CD4-positive, alpha-beta T cell (primary cell): ENCODE measurements at places on chromosomes 1 and 21.

DNA sequence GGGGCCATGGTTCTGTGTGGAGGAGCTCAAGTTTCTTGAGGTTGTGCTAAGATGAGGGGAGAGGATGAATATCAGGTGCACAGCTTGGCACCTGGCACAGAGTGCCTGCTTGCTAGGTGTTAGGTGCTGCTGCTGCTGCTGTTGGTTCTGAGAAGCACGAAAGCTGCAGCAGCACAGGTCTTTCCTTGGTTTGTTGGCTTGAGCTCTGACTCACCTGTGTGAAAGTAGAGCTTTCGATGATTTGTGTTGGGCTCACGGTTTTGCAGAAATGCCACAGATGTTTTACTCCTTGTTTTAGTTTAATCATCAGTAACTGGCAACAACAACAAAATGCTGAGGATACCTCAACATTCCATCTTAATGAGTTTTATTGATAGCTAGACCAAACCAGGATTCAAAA is 221.6 kb downstream of the BRINP2 start:
- no peak for DNase-seq

DNA sequence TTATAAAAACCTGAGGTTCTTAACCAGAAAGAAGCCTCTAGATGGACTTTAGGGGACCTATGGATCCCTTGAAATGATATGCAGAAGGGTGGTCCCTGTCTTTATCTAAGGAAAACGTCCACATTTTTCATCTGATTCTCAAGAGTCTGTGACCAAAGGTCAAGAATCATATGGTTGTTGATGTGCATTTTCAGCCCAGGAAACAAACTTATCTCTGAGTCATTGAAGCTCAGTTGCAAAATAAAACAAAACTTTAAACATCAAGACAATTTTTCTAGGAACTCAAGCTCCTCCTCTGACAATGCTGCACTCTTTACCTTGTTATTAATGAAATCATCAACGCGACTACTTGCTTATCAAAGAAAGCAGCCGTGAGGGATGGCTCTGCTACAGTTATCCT is 83.3 kb downstream of the TIAM1 start:
- no peak for DNase-seq

- DNase-seq = no peak
Observed at GRCh38 chr1:29471487-29472313, 235.4 kb downstream of the PTPRU start.

DNA sequence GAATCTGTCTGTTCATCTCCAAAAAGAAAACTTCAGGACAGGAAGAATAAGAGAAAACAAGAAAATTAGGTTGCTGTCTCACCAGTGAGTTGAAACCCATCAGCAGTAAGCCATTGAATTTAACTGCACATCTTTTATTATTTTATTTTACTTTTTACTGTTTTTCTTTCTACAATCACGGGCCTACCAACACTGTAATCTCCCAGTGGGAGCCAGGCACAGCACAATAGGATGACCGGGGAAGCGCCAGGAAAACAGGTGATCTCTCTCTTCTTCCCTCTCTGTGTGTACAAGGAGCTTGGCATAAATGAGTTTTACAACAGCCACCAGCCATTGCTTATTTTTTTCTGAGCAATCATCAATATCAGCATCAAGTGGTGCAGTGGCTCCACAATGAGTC is 113.1 kb upstream of the ESRRG start:
- no peak for DNase-seq

DNA sequence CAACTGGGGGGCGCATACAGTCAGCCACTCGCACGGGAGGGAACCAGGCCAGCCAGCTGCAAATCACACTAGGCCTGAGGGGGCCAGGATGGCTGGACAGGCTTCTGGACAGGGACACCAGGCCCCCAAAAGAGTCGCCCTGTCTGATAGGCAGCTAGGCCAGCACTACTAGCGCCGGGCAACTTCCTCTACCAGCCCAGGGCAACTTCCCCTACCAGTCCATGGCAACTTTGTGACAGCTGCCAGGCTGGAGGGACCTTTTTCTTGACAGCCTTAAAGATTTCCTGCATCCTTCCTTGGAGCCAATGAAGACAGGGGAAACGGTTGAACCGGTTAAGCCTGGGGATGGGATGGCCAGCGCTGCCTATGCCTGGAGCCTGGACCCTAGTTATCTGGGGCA is 5.1 kb downstream of the IFFO2 start:
- DNase-seq = no peak

DNA sequence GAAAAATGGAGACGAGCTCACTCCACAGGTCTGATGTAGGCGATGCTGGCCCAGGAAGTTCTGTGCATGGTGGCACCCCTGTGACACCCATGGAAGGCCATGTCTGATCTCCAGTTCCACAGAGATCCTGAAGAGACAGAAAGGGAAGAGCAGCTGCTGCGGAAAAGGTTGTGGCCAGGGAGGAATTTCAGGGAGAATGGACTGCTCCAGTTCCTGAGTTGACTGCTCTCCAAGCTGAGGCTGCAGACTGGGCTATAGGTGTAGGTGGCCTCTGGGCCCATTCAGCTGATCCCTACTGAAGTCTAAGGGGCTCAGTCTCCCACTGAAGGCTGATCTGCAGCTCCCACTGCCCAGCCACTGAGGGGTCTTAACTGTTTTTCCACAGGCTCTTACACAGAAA is 89.2 kb downstream of the ETS2 start:
- DNase-seq = no peak

GRCh38 chr1:162527314-162527713 is 29.7 kb downstream of the UHMK1 start:
- no peak for DNase-seq

GRCh38 chr1:31799895-31800673 is 15.7 kb downstream of the SPOCD1 start:
- DNase-seq = no peak

DNA sequence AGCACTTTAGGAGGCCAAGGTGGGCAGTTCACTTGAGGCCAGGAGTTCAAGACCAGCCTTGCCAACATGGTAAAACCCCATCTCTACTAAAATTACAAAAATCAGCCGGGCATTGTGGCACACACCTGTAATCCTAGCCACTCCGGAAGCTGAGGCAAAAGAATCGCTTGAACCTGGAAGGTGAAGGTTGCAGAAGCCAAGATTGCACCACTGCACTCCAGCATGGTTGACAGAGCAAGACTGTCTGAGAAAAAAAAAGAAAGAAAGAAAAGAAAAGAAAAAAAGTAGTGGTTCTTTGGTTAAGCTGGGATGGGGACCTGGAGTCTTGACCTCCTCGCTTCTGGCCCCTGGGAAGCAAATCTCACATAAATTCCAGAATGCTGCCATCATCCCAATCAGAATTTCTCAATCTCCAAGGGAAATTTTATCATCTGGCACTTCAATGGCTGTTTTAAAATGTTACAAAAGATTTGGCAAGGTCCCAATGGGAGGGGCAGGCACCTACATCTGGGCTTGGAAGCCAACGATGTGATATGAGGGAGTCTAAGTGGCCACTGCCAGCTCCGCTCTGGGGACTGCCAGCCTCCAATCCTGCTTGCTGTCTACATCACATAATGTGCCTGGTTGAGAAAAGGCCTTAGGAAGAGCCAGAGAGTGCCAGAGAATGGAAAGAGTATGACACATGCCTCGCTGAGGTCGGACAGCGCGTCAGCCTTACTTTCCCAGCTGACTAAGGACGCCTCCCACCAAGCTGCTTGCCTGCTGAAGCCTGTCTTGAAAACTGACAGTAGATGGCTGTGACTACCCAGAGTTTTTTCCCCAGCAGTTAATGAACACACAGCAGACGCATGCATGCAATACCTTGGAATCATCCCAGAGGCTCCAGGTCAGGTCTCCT is 42.1 kb upstream of the SRP9 start:
- no peak for DNase-seq
